Central memory CD8-positive, alpha-beta T cell (primary cell): ENCODE measurements at places on chromosomes 7 and 10.

DNA sequence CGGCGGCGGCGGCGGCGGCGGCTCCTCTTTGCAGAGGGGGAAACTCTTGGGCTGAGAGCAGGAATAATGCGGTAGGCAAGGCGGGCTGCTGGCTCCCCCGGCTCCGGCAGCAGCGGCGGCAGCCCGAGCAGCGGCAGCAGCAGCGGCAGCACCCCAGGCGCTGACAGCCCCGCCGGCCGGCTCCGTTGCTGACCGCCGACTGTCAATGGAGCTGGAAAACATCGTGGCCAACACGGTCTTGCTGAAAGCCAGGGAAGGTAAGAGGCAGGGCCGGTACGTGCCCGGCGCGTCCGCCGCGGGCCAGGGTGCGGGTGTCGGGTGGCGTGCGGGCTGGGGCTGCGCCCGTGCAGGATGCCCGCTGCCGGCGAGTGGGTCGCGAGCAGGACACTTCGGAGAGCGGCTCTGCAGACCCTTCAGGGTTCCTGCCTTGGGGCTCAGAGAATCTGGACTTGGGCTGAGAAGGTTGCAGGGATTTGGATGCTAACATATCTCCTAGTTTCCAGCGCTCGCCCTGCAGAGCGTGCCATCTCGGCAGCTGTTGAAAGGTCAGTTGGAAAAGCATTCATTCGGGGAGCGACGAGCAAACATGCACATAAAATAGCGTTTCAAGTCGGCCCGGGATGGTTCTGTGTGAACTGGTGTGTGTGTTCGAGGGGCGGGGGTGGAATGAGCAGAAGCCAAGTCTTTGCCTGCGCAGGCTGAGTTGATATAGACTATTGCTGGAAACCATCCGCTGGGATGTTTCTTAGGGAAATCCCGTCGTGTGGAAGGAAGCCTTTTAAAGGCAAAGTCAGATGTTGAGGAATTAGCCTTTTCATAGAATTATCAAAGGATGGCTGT, 562 bp downstream of the GRK5 start:
- peak; percentile 31 for DNase-seq

DNA sequence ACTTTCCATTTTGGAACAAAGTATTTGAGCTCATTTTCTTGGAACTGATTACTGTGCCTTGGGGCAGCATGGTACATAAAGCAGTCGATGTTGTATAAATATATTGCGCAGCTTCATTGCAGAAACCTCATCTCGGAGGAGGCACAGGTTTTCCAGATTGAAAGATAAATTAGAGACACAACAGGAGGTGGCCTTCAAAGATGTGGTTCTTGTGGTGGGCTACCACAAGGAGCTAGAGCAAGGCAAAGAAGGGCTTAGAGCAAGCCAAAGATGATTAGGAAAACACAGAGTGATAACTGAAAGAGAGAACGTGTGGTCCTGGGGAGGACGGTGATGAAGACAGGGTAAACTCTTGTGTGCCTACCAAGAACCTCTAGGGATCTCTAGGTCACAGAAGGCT, 169.1 kb upstream of the TNS3 start:
- no peak for DNase-seq

GRCh38 chr7:34900891-34901513, 136.3 kb downstream of the DPY19L1 start:
- no peak for DNase-seq

DNA sequence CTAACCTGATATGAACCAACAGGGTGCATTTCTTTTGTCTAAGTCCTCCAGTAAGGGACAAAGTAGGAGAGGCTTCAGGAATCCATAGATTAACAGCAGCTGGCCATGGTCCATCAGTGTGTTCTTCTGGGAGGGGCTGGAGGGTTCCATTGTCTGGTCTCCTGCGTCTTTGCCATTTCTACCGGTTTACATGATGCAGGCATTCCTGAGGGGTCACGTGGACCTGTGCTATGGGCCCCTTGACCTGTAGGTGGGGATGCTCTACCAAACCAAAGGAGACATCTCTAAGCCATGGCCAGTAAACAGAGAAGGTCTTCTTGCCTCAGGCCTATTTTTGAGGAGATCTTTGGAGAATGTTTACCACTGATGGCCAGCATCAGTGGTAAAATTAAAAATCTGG, 28.7 kb upstream of the HABP2 start:
- no peak for DNase-seq

- DNase-seq, result no peak
These were observed 9.6 kb downstream of the CTTNBP2 start for GRCh38 chr7:117863618-117864017.

DNA sequence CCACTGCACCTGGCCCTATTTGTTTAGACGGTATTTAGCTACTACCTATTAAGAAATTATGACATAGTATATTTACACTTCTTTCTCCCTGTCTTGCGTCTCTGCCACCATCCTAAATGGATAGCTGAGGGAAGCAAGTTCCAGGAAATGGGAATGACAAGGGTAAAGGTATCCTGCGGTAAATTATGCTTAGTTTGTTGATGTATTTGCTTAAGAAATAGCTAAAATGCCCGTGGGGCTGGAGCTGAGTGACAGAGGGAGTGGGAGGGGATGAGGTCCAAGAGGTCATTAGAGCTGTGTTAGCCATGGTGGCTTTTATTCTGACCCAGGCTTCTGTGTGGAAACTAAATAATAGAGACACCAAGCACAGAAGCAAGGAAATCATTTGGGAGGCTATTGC, 29.0 kb upstream of the UBE2D1 start:
- no peak for DNase-seq

- DNase-seq, result no peak
These were observed 108.4 kb downstream of the C10orf105 start for GRCh38 chr10:71611131-71611530.

GRCh38 chr7:158064631-158065030, 523.0 kb downstream of the PTPRN2 start:
- DNase-seq, result no peak

GRCh38 chr7:123612024-123612423, 10.4 kb downstream of the ASB15 start:
- DNase-seq, result no peak

DNA sequence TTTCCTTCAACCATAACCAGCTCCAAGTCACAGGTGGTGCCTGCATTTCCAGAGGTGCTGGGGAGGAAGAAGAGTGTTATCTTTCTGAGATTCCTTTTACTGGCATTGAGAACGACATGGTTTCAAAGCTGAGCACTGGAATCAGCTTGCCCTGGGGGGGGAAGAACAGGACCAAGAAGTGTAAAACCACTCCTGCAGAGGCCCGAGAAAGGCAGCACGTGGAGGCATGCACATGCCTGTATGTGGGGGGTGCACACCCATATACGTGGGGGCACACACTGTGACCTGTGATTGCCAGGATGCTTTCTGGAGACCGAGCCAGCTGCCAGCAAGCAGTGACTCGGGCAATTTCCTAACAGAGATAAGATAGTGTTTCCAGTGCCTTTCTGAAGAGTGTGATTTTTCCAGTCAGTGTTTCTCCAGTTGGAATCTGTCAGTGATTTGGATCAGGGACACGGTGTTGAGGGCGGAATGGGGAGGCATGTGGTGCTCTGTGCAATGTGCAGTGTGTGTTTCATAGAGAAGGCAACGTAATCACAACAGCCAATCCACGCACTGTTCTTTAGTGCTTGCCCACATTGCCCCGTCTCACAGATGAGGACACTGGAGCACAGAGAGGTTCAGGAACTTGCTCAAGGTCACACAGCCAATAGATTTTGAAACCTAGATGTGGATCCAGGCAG, 4.2 kb downstream of the LRRC27 start:
- no peak for DNase-seq

- no peak for DNase-seq
These were observed 50.9 kb upstream of the LEP start for GRCh38 chr7:128190051-128190647.

GRCh38 chr10:73865459-73866442, 8.6 kb downstream of the CAMK2G start:
- no peak for DNase-seq

DNA sequence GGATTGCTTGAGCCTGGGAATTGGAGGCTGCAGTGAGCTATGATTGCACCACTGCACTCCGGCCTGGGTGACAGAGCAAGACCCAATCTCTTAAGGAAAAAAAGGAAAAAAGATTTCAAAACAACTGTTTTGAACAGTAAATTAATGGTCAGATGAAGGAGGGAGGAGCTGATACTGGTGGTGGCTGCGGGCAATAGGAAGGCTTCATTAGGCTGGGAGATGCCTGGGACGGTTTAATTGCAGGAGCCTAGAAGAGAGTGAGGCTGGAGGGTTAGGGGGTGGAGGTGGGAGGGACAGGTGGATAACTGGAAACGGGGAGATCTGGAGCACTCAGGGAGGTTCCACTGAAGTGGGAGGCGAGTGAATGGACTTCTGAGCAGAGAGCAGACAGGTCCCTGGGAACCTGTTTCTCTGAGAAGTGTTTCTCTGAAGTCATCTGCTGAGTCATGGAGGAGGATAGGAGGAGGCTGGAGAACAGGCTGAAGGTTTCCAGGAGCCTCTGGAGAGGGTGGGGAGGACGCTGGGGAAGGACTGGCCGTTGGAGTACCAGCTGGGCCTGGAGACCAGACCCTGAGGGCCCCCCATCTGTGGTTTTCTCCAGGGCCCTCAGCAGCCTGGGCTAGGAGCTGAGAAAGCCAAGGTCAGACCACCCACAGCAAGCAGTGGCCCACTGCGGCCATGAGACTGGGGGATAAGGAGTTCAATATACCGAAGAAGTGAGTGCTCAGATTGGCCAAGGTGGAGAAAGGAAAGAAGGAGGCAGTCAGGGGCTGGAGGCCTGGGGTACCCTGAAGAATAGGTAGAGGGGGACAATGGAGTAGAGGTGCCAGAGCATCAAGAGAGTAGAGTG, 14.4 kb upstream of the YWHAG start:
- no peak for DNase-seq

GRCh38 chr7:44385434-44386138, 60.2 kb upstream of the CAMK2B start:
- peak; percentile 7 for DNase-seq

DNA sequence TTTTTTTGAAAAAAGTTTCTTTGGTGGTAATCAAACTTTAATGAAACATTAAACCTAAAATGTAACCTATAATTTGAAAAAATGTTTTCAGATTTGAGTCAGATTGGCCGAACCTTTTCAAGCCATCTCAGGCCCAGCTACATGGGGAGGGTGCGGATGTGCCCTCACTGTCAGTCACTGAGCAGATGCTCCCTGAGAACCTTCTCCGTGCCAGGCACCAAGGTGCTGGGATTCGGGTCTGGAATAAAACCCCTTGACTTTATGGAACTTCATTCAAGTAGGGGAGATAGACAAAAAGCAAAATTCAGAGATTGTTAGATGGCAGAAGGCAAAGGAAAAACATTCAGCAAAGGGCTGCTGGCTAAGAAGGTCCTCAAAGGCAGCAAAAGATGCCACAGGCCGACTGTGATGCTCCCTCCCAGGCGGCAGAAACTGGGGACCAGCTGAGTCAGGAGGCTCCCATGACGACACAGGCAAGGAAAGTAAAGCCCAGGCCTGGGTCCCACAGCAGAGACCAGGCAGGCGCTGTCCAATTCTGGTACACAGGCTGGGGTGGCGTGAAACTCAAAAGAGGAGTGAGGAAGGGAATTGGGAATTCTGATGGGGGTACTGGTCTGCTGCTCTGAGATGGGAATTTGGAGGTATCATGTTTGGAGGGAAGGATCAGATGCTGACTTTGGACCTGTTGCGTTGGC, 82.2 kb upstream of the DDC start:
- no peak for DNase-seq

GRCh38 chr7:34322841-34323240, 335.2 kb upstream of the NPSR1 start:
- no peak for DNase-seq

GRCh38 chr10:97707134-97707861, 6.2 kb upstream of the MARVELD1 start:
- no peak for DNase-seq

GRCh38 chr10:97593421-97593820, 3.9 kb downstream of the C10orf62 start:
- no peak for DNase-seq
